Panc1 (cell line): ENCODE measurements at places on chromosomes 5 and 9. TPM values are rescaled to one million over a fixed set of nuclear protein-coding genes. Genes with fewer than 3 reads are reported as not detected.

Gene FAM221B
- total RNA-seq: not detected

Gene RASGRF2
- 4.7 TPM for total RNA-seq

Gene COL27A1
- total RNA-seq: 5.1 TPM

Gene SYK
- 0.28 TPM for total RNA-seq

Gene B4GALT1
- 57.4 TPM for total RNA-seq

Gene FOXD4
- 0.23 TPM for total RNA-seq
